Central memory CD8-positive, alpha-beta T cell (primary cell): ENCODE measurements at places on chromosomes 1 and 21.

- DNase-seq, result no peak
Measured at GRCh38 chr1:45340816-45341466, 701 bp upstream of the MUTYH start.

- DNase-seq, result no peak
Measured at GRCh38 chr21:33300701-33301631, 23.8 kb upstream of the IFNAR1 start.

DNA sequence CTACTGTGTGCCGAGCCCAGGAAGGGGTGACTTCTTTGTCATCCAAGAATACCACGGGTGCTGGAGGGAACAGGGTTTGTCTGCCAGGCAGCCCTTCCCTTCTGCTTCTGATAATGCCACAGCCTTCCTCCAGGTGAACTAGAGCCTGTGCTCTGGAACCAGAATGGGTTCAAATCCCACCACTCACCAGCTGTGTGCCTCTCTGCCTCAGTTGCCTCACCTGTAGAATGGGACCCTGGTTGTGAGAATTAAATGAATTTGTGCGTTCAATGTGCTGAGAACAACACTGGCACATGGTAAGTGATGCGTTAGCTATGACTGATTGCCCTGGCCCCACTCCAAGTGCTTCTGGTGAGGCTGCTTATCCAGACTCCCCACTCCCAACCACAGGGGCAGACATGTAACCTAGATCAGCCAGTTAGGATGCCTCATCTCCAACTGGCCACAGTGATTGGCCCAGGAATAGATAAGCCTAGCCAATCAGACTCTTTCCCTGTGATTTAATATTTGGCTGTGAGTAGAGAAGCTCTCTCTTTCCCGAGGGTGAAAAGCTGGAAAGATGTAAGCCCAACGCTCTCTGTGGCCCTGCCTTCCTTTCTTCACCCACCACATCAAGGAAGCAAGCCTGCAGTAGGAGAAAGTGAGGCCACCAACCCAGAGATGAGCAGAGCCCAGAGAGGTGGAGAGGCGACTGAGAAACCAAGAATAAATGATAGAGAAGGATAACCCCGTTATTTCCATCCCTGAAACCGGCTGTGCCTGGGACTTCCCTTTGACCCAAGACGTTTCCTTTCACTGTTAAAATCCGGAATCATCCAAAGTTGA lies 20.8 kb upstream of the LAPTM5 start:
- no peak for DNase-seq

DNA sequence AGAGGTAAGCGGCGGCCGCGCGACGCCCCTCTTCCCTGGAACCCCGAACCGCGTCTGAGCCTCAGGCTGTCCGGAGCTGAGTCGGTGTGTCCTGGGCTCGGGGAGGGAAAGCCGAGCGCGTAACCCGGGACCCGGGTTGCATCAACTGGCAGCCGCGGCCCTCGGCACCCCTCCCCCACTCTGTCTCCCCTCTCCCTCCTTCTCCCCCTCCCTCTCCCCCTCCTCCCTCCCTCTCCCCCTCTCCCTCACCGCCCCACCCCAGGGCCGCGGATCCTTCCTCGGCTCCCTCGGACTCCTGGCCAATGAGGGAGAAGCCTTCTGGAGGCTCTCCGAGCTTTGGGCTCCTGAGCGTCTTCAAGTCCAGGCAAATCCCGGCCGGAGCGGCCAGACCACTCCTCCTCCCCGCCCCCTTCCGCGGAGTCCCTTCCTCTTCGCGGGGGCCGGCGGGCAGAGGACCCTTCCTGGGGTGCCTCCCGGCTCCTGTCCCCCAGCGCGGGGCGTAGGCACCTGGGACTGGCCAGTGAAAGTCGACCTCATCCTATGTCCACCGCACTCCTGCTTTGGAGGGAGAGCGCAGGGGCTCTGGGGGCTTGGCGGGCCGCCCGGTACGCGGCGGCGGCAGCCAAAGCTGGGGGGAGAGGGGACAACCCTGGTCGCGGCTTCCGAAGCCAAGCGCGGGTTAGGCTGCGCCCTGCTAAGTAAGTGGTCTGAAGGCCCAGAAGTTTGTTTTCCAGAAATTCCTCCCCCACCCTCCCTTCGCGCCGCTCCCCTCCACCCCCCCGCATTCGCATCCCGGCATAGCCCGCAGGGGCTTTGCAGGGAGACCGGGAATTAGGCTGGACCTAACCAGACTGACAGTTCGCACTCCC lies 850 bp downstream of the SESN2 start:
- no peak for DNase-seq

GRCh38 chr1:57165546-57165945 lies 199.7 kb upstream of the C8B start:
- DNase-seq, result no peak

GRCh38 chr1:17643861-17644703 lies 104.6 kb downstream of the ARHGEF10L start:
- no peak for DNase-seq

GRCh38 chr1:167105271-167106118 lies 11.6 kb downstream of the STYXL2 start:
- DNase-seq, result no peak

DNA sequence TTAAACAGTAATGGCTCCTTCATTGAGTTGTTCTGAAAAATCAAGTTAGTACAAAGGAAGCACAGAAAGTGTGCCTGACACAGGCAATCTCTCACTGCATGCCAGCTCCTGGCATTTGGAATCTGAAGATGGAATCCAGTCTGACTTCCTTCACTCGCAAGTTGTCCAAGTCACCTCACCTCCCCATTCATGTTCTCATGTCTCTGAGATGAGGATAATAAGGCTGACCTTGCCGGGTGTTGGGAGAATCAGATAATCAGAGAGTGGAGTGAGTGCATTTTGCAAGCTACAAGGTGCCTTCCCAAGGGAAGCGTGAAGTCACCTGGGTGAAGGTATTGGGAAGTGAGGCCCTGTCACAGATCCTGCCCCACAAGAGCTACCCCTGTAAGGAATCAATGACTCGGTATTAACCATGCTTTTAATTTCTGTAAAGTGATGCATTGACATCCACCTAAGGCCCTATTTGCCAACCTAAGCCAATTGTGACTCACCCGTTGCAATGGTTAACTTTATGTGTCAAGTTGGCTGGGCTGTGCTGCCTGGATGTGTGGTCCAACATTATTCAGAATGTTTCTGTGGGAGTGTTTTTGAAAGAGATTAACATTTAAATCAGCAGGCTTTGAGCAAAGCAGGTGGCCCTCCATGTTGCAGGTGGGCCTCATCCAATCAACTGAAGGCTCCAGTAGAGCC lies 62.5 kb upstream of the TARBP1 start:
- no peak for DNase-seq

DNA sequence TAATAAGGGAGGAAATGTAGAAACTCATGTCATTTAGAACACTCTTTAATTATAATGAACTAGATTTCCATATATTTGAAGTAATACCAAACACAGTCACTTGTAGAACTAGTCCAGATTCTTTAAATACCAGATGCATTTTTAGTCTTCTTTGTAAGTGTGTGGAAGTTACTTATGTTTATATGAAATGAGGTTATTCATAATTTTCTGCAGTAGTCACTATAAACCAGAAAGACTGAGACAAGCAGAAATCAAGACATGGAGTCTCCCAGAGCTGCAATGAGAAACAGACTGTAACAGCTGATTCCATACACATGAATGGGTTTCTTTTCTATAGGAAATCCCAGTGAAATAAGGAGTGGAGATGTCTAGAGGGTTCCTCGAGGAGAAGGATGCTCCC lies 216.6 kb upstream of the ZP4 start:
- no peak for DNase-seq

- no peak for DNase-seq
Measured at GRCh38 chr1:80218112-80218511, 1211.6 kb upstream of the ADGRL4 start.

- no peak for DNase-seq
Measured at GRCh38 chr1:160406131-160406968, 6.0 kb downstream of the VANGL2 start.

- no peak for DNase-seq
Measured at GRCh38 chr1:23169727-23170335, 1.2 kb upstream of the LUZP1 start.

- no peak for DNase-seq
Measured at GRCh38 chr1:81801651-81802456, 1.1 kb downstream of the ADGRL2 start.

DNA sequence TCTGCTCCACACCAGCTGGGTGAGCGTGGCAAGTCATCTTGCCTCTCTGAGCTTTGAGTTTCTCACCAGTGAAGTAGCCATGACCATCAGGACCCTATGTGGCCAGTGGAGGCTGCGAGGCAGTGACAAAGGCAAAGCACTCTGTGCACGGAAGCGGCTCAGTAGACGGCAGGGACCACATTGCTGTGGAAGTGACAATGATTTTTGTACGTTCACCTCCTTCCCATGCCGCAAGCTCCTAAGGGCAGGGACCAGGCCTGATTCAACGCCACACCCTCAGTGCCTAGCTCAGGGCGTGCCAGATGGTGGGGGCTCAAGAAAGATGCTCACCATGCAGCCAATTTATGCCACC lies 210.5 kb downstream of the MATN1 start:
- no peak for DNase-seq

GRCh38 chr1:66357478-66358197 lies 176.3 kb upstream of the SGIP1 start:
- DNase-seq, result no peak

DNA sequence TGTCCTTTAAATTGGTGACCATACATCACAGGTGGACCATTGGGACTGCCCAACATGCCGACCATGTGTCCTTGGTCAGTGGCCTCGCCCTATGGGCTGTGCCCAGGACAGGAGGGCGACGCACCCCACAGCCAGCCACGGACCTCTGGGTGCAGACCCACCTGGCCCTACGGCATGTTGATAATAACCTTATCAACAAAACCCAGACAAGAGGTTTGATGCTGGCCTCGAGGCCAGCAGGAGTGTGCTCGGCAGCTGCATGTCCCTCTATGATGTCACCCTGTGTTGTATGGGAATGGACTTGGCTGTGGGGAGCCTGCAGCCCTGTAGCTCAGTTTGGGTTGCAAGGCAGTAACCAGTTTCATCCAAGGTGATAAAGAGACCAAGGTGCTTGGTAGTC lies 32.1 kb downstream of the SLC37A1 start:
- no peak for DNase-seq

- DNase-seq, result no peak
Measured at GRCh38 chr1:15261155-15262002, 14.4 kb downstream of the FHAD1 start.

DNA sequence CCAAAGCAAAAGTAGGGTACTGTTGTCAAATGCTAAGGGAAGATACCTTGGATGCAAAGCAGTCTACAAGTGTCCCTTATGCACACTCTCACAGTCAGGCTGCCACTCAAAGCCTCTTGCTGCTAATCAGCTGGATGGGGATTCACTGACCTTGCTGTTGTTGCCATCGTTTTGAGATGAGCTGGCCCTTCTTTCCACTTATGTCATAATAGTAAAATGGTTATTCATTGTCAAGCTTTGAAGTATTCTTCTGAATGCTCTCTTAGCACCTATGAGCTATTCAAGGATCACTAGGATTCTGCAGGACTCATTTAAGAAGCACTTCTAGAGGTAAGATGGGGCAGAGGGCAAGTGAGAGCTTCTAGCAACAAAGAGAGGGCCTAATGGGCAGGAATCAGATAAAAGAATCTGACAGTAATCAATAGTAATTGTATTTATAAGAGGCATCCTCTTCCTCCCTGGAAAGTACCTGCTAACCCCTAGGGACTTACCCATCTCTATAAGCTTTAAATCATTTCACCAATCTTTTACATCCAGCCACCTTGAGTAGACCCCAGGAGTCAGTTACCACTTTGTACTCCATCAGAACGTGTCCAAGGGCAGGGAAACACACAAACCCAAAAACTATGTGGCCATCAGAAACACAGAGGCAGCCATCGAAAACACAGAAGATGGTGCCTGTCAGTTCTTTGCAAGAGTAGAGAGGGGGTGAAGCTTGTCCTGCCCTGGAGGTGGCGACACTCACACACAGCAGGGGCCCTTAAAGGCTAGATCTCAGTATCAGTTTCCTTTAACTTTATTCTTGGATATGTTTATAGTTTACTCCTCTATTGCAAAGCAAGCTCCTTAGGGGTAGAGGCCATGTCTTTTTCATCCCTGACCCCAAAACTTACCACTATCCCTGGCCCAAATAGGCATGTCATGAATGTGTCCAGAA lies 103.7 kb upstream of the NFIA start:
- DNase-seq, result peak; percentile 13

- DNase-seq, result no peak
Measured at GRCh38 chr1:214364786-214365295, 83.9 kb downstream of the SMYD2 start.
